Retinal pigment epithelial cell (primary cell): ENCODE measurements at places on chromosomes 11 and 22.

DNA sequence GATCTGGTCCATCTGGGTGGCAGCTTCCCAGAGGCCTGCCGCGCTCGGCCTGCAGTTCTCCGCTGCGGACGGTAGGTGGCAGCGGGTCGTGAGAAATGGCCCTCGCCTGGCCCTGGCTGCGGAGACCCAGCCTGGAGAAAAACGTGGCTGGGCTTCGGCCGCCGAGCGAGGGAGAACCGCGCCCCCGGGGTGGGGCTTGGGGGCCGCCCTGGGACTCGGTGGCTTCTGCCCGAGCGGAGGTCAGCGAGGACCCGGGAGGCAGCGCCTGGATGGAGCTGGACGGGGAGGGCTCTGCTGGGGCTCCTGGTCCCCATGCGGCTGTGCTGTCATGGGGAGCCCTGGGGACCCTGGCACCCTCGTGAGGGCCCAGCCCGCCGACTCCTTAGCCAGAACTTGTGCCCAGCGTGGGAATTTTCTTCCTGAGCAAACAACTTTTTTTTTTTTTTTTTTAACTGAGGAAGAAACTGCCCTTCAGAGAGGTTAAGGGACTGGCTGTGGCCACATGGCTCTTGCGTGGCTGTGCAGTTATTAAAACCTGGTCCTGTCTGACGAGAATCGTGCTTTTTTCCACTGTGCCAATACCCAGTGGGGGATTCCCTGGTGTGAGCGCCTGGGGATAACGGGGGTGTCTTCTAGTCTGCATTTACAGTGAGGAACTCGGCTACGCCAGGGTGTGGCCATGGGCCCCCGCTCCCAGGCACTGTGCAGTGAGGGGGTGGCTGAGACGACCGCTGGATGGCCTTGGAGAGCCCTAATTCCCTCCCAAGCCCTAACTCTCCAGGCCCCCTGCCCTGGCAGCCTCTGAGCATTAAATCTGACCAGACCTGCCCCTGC, 535.6 kb downstream of the INSC start:
- DNase-seq, result peak; percentile 55

DNA sequence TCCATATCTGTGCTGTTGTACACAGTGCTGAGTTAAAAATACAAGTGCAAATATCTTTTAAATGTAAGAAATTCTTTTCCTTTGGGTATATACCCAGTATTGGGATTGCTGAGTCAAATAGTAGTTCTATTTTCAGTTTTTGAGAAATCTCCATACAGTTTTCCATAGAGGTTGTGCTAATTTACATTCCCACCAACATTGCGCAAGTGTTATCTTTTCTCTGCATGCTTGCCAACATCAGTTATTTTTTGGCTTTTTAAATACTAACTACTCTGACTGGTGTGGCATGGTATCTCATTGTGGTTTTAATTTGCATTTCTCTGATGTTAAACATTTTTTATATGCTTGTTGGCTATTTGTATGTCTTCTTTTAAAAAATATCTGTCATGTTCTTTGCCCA, 6.5 kb downstream of the OR52E8 start:
- DNase-seq, result no peak

DNA sequence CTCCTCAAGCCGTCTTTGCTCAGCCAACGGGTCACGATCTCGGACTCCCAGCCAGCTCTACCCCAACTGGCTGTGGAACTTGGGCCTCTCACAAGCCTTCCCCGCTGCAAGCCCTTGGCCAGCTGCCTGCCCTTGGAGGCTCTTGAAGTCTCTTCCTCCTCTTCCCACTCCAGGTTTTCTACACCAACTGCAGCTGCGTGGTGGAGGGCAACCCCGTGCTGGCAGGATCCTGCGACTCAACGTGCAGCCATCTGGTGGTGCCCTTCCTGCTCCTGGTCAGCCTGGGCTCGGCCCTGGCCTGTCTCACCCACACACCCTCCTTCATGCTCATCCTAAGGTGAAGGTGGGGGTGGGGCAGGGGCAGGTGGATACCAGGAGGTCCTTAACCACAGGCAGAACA, 40.5 kb upstream of the TPBGL start:
- DNase-seq, result no peak

GRCh38 chr11:102983486-102983885, 28.0 kb upstream of the MMP13 start:
- no peak for DNase-seq

- no peak for DNase-seq
These were observed 7.3 kb downstream of the GVQW3 start for GRCh38 chr11:76388408-76388807.

- no peak for DNase-seq
These were observed 702.9 kb downstream of the DLG2 start for GRCh38 chr11:84924154-84924692.

DNA sequence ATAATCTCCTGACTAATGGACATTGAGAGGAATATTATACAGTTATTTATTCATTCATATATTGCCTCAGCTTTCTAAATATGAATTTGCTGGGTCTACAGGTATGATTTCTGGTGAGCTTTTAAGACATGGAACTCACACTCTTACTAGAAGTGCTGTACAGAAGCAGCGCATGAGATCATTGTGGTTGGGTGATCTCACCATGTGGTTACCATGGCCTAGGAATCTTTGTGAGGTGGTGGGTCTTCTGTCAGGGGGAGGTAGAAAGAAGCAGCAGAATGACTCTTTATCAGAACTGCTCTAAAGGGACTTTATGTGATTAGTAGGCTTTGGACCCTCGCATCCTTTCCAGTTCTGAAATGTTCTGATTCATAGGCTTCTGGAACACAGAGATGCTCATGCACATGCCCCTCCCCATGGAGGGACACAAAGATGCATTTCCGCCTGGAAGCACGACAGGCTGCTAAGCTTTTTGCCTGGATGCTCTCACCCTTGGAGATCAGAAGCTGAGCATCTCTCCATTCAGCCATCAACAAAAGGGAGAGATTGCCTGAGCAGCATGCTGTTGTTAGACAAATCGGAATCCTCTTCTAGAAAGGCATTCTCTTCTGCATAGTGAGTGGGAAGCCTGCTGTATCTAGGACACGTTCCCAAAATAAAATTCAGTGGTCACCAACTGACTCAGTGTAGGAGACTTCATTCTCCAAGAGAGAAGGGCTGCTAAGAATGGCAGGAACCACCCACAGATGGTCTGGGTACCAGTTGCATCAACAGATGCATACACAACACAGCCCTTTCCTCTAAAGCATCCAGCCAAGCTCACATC, 51.3 kb downstream of the KIRREL3 start:
- DNase-seq, result no peak

GRCh38 chr11:122864386-122865115, 18.0 kb upstream of the JHY start:
- no peak for DNase-seq

DNA sequence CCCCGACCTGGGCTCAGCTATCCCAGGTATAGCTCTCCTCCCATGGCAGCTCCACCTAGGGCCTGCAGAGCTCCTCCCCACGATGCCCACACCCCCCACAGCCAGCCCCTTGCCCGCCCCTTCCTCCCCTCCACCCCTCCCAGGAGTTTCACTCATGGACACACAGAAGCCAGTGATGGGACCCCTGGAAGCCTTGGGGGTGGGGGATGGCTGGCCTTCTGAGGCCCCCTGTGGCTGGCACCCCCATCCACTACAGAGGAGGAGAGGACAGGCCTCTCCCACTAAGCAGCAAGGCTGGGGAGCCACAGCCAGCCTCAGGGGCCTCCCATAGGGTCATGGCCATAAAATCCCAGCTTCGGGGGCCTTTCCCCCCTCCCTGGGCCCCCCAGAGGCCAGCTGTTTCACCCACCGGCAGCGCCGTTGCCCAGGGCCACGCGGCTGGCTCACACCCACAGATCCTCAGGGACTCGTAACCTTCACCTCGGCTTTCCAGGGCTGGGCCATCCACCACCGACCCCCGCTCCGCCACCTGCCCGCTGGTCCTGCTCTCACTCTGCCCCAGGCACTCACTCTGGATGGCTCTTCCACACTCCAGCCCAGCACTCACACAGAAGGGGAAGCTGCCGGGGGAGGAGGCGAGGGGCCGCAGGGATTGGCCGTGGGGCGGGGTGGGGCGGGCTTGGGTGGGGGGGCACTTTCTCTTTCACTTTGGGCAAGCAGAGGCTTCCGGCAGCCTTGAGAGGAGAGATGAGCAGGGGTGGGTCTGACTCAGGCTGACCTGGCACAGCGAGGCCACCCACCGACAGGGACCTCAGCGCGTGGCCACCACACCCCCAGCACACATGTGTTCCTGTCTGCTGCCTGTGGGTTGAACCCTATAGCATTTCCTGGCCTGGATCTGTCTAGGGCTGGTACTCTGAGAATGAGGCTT, 2.2 kb downstream of the SLC25A22 start:
- DNase-seq, result no peak

GRCh38 chr22:20957683-20958431, 9.2 kb upstream of the AIFM3 start:
- DNase-seq, result no peak

- no peak for DNase-seq
These were observed 7.5 kb downstream of the C11orf21 start for GRCh38 chr11:2293984-2294925.

DNA sequence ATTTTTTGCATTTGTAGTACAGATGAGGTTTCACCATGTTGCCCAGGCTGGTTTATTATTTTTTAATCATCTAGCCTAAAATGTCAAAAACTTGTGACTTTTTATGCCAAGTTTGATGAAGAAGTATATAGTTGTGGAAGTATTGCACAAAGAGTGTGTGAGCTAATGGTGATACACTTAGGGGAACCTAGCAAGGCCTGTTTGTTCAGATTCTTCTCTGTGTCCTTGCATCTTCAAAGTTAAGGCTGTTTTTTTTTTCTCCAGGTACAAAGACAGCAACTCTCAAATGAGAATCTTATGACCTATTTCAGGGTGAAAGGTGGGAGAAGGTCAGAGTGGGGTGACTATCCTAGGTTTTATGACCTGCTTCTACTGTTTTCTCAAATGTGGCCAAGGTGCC, 7.3 kb downstream of the SLCO2B1 start:
- DNase-seq, result no peak

- DNase-seq, result peak; percentile 21
These were observed 77.4 kb downstream of the GGTLC2 start for GRCh38 chr22:22721681-22722354.

DNA sequence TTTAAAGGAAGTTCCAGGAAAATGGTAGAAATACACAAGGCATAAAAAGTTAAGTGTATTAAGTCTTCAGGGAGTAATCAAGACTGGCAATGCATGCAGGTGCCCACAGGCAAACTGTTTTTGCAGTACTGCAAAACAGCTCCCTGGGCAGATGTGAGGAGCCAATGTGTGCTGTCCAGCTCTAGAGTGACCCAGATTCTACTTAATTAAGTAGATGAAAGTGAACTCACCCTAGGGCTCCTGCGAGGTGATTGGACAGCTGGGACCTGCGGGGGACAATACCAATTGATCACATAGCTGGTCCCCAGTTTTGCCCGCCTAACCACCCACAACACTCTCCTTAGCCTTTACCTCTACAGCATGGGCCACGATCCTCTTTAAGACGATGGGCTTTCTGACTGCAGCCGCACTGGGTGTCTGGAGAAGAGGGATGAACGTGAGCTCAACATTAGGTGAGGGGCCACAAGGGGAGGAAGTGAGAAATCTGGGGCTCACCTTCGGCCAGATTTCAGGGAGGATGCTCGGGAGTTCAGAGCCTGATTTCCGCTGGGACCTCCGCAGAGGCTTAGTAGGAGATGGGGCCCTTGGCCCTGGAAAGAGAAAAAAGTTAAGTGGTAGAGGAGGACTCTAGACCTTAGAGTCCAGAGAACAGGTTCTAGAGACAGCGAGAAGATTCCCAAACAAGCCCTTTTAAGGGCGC, 556 bp downstream of the CDCA5 start:
- DNase-seq, result no peak
